Heart left ventricle (tissue), 16 donors: ENCODE measurements at places on chromosomes 2 and 18. TPM values are rescaled to one million over a fixed set of nuclear protein-coding genes. Genes with fewer than 3 reads are reported as not detected.

GRCh38 chr2:88117973-88118372 is 9.9 kb downstream of the FABP1 start:
- H3K36me3 ChIP-seq: peaks cover 3% of the 10 kb centered on the region
- DNase-seq: no peak
- H3K4me1 ChIP-seq: peaks cover 3% of the 10 kb centered on the region
- H3K27me3 ChIP-seq: no peaks in the 10 kb centered on the region

Gene SLC9A4
- total RNA-seq: not detected

Gene RAB27B
- total RNA-seq: 0.29 TPM

- no peak for DNase-seq
- H3K4me1 ChIP-seq: peaks cover 8% of the 10 kb centered on the region
These were observed 146.5 kb downstream of the AGAP1 start for GRCh38 chr2:235640377-235640776.

DNA sequence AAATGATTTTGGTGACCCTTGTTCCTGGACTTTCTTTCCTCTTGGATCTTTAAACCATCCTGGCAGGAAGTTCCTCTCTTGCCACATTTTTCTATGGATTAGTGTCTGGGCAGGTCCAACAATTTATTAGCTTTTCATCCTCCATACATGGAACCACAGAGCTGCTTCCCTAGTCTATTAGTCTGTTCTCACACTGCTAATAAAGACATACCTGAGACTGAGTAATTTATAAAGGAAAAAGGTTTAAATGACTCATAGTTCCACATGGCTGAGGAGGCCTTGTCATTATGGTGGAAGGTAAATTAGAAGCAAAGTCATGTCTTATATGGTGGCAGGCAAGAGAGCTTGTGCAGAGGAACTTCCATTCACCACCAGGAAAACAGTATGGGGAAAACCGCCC is 122.9 kb downstream of the DDX1 start:
- H3K27ac ChIP-seq: no peak overlapping the region
- no peaks in the 10 kb centered on the region for H3K27me3 ChIP-seq
- DNase-seq: no peak
- no peak overlapping the region for H3K4me3 ChIP-seq
- H3K36me3 ChIP-seq: no peaks in the 10 kb centered on the region

DNA sequence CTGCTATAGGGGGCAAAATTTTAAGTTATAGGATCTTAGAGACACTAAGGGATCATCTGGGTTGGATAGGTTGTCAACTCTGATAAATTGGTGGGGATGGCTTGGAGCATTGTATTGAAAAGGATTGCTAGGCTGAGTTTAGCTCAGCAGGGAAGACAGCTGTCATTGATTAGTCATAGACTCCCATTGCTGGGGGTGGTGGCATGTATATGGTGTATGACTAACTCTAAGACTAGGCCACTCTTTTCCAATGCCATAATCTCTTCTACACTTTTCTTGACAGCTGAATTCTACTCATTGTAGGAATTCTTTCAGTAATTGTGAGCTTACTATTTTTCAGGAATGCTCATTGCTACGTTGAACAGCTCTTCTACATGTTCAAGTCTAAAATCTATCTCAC is 81.3 kb upstream of the PELI1 start:
- H3K27me3 ChIP-seq: no peaks in the 10 kb centered on the region
- no peaks in the 10 kb centered on the region for H3K36me3 ChIP-seq
- no peak for DNase-seq

Gene IL36RN
- not detected for total RNA-seq

DNA sequence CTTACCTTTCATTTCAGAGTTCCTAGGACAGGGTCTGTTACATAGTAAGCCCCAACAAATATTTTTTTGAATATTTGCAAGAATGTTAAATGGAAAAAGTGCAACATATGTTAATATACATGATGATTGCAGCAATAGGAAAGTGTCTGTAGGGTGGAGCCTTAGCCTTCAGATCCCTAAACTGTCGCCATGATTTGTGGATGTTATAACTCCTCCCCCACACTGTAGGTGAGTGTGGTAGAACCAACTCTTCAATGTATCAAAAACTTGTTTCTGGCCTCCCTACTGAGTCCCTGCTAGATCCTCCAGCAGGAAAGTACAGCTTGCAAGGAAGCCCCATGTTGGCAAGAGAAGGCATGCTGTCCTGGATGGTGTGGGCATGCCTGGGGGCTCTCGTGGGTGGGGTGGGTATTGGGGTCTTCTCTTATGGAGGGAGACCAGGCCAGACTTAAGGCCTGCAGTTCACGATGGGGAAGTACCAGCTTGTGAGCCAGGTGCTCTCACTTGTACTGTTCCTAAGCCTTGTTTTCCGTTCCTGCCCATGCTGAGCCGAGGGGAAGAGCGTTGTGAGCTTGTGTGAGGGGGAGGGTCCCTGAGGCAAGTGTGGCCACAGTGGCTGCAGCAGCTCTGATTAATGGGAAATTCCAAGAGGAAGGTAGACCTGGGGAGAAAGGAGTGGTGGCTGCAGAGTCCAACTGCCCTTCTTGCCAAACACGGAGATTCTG is 11.4 kb downstream of the FHOD3 start:
- no peak overlapping the region for H3K27ac ChIP-seq
- DNase-seq: no peak
- H3K27me3 ChIP-seq: no peaks in the 10 kb centered on the region
- H3K4me3 ChIP-seq: no peak overlapping the region
- H3K36me3 ChIP-seq: no peaks in the 10 kb centered on the region
- H3K4me1 ChIP-seq: peaks cover 66% of the 10 kb centered on the region
